CD4-positive, alpha-beta memory T cell (primary cell): ENCODE measurements at places on chromosomes 2 and 18.

GRCh38 chr2:184178229-184178628 is 420.1 kb upstream of the ZNF804A start:
- no peaks in the 10 kb centered on the region for H3K27me3 ChIP-seq
- no peaks in the 10 kb centered on the region for H3K4me1 ChIP-seq
- no peaks in the 10 kb centered on the region for H3K36me3 ChIP-seq
- DNase-seq = no peak

DNA sequence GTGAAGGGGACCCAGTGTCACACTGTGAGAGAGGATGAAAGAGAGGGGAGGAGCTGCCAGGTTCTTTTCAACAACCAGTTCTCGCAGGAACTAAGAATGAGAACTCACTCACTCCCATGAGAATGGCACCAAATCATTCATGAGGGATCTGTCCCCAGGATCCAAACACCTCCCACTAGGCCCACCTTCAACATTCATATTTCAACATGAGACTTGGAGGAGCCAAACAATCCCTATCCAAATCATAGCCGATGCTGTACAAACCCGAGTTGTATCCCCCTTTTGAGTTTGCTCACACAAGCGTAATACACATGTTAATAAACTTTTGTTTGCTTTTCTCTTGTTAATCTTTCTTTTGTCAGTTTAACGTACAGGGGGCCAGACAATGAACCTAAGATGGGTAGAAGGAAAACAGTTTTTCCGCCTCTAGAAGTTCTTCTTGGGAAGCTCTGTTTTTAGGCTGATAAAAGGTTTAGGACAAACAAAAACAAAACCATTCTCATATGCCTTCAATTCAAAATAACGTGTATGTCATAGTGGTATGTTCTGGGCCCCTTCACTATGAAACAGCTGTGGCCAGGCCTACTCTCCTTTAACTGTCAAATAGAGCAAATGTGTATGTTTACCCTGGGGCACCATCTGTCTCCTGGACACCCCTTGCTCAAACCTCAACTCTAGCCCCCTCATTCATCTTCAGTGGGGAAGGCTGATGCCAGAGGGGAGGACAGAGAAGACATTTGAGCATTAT is 9.1 kb upstream of the TMEM37 start:
- no peaks in the 10 kb centered on the region for H3K4me1 ChIP-seq
- DNase-seq = no peak
- no peak overlapping the region for H3K4me3 ChIP-seq
- H3K36me3 ChIP-seq = no peaks in the 10 kb centered on the region
- no peak overlapping the region for H3K27ac ChIP-seq
- H3K27me3 ChIP-seq = no peaks in the 10 kb centered on the region

DNA sequence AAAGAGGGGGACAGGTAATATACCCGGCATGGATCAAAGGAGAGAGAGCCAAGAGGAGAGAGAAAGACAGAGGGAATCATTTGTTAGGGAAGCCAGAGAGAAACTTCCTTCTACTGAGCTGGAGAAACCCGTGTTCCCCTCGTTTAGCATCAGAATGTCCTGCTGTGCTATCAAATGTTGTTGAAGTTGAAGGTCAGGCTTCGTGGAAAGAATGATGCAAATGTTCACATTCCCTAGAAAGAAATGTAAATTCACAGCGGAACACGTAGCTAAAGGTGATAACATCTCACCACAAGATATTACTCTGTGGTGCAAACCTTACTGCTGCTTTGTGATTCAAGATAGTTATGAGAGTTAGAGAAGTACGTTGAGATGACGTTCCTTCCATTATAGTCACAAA is 258.1 kb downstream of the LNPK start:
- H3K27me3 ChIP-seq = no peaks in the 10 kb centered on the region
- H3K4me3 ChIP-seq = no peak overlapping the region
- H3K27ac ChIP-seq = no peak overlapping the region
- no peaks in the 10 kb centered on the region for H3K36me3 ChIP-seq
- H3K4me1 ChIP-seq = no peaks in the 10 kb centered on the region

DNA sequence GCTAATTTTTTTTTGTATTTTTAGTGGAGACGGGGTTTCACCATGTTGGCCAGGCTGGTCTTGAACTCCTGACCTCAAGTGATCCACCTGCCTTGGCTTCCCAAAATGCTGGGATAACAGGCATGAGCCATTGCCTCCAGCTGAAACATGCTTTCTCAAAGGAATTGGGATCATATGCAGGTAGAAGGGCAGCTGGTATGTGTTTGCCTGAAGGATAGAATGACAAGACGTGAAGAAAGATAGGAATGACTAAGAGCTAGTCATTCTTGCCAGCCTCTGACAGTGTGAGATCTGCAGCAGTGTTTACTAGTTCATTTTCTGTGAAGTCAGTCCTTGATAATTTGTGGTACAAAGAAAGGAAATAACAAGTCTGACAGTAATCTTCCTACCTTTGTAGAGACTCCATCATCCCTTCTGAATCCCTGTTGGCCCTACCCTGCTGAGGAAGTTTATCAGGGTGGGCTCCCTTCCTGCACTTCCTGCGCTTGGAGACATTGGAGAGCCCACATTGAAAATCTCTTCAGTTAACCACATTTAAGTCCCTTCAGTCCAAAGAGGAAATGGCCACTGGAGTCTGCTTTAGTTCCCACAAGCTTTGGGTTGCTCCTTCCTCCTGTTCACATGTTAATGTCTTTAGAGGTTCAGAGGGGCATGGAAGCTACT is 14.7 kb downstream of the CFLAR start:
- H3K27ac ChIP-seq = peak overlapping the region; percentile 64
- H3K4me3 ChIP-seq = no peak overlapping the region
- H3K36me3 ChIP-seq = peaks cover 12% of the 10 kb centered on the region
- peaks cover 89% of the 10 kb centered on the region for H3K4me1 ChIP-seq
- H3K27me3 ChIP-seq = no peaks in the 10 kb centered on the region
- peak; percentile 85 for DNase-seq

- H3K36me3 ChIP-seq = no peaks in the 10 kb centered on the region
- H3K27me3 ChIP-seq = no peaks in the 10 kb centered on the region
- H3K4me1 ChIP-seq = no peaks in the 10 kb centered on the region
- H3K4me3 ChIP-seq = no peak overlapping the region
- no peak overlapping the region for H3K27ac ChIP-seq
These were observed 110.6 kb upstream of the CTAGE1 start for GRCh38 chr18:22528291-22528690.
